Articular chondrocyte of knee joint (primary cell): ENCODE measurements at places on chromosomes 7 and 10. TPM values are rescaled to one million over a fixed set of nuclear protein-coding genes. Genes with fewer than 3 reads are reported as not detected.

The ZNF239 gene
- 4.8 and 5.5 TPM in 2 replicates for total RNA-seq

The HECW1 gene
- total RNA-seq: 12.9 and 13.7 TPM in 2 replicates

The ADCY1 gene
- 0.39 and 0.43 TPM in 2 replicates for total RNA-seq

The PHYHIPL gene
- total RNA-seq: not detected in 2 replicates

The EPHB6 gene
- total RNA-seq: 0.32 and 0.91 TPM in 2 replicates

The TCERG1L gene
- total RNA-seq: not detected in 2 replicates

The SFTPA1 gene
- total RNA-seq: not detected in 2 replicates

The NPC1L1 gene
- total RNA-seq: under 0.01 TPM in 1 of 2 replicates, not detected in the other

The ATOH7 gene
- total RNA-seq: 0.11 TPM in 1 of 2 replicates, not detected in the other

The TNKS2 gene
- total RNA-seq: 52.9 and 57.0 TPM in 2 replicates

The C10orf105 gene
- 1.8 and 2.9 TPM in 2 replicates for total RNA-seq

The HHEX gene
- total RNA-seq: 0.86 and 1.2 TPM in 2 replicates

The UNCX gene
- not detected in 2 replicates for total RNA-seq

The CCDC7 gene
- total RNA-seq: 23.1 and 24.8 TPM in 2 replicates
